ENCODE measurements at places on chromosomes 4 and X.

GRCh38 chr4:165963621-165964020 lies 90.6 kb downstream of the TLL1 start:
- no peak for DNase-seq

DNA sequence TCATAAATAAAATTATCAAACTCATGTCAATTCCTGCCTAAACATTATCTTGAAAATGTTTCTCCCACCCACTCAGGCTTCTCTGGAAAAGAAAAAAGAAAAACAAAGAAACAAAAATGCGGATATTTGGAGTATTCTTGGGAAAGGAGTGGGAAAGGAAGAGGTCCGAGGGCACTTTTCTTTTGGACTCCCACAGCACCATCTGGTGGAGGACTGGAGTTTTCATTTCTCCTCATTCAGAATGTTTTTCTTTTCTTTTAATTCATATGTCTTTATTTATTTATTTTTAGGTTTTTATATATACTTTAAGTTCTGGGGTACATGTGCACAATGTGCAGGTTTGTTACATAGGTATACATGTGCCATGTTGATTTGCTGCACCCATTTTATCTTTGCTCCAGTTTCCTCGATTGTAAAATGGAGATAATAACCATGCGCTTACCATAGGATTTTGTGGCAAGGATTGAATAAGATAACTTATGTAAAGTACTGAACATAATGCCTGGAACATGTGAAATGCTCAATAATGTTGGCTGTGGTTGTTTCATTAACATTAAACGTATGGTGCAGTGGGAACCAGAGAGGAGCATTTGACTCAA lies 8.0 kb upstream of the KCNE5 start:
- no peak for DNase-seq

- peak; percentile 11 for DNase-seq
Measured at GRCh38 chr4:121736735-121737351, 28.1 kb downstream of the SMIM43 start.

- no peak for DNase-seq
Measured at GRCh38 chrX:34716302-34716701, 59.2 kb upstream of the TMEM47 start.

DNA sequence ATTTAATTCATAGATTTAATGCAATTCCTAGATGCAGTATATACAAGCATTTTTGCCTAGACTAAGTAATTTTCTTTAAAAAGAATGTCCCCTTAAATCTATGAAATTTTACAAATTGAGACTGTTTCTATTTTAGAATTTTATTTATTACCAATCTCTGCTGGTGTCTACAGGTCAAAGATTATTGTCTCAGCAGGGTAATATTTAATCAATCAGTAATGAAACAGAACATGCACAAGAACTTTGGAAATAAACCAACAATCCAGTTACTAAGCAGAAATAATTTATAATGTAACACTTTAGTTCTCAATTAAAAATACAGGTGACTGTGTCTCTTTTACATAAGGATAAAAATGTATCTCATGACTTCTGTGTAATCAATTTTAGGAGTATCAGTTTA lies 266.2 kb downstream of the PPP3CA start:
- no peak for DNase-seq

DNA sequence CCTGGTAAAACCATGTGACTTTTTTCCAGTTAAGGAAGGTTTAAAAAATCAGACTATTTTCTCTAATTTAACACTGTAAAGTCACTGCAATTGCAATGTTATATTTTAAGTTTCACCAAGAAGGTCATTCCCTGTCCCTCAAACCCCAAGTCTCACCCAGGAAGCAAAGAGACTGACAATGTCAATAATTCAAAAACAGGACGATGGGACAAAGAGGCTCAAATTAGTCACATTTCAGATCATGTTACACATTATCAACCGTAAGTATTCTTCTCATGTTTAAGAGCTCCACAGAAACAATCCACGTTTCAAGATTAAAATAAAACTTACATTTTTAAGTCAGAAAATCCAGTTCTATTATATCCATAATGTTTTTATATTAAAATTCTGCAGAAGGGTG lies 13.2 kb downstream of the SHISA3 start:
- no peak for DNase-seq

DNA sequence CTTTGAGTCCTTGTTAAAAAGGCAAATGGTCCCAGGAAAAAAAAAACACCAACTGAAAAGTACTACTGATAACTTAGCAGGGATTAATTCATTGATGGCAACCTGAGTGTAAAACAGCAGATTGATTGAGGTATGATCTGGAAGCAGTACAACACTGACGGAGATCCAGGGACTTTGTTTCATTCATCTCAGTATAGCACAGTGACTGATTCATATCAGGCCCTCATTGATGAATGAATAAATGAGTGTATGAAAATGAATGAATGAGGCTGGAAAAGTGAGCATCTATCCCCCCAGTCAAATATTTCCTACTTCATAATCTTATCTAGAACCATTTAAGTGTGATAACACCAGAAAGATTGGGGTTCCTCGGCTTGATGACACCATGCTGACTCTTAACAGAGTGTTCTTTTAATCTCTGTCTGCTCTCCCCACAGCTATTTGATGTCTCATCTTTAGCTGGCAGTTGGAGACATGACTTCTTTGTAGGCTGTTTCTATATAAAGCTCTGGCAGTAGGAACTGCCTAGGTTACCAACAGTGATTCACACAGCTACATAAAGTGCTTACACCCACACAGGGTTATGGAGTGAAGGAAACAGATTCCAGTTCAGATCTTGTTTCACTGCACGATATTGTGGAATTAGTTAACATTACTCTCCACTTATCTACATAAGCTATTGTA lies 18.6 kb upstream of the RNF128 start:
- no peak for DNase-seq

DNA sequence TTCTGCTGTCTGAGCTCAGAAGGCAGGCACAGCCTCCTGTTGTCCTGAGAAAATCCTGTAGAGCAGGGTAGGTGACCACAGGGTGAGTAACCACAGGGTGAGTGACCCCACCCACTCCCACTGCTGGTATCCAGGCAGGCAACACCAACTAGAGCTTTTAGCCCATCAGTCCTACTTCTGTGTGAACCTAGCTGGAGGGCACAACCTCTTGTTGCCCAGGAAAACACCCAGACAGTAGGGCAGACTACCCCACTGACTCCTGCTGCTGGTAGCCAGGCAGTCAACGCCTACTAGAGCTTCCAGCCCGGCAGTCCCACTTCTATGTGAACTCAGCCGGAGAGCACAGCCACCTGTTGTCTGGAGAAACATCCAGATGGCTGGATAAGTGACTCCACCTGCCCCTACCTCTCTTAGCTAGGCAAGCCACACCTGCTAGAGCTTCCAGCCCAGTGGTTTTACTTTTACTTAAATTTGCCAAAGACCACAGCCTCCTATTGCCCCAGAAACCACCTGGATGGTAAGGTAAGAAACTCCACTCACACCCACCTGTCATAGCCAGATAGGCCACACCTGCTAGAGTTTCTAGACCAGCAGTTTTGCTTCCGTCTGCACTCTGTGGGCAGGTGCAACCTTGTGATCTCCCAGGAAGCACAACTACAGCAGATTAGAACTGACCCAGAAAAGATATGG lies 371.6 kb downstream of the INPP4B start:
- DNase-seq: no peak

DNA sequence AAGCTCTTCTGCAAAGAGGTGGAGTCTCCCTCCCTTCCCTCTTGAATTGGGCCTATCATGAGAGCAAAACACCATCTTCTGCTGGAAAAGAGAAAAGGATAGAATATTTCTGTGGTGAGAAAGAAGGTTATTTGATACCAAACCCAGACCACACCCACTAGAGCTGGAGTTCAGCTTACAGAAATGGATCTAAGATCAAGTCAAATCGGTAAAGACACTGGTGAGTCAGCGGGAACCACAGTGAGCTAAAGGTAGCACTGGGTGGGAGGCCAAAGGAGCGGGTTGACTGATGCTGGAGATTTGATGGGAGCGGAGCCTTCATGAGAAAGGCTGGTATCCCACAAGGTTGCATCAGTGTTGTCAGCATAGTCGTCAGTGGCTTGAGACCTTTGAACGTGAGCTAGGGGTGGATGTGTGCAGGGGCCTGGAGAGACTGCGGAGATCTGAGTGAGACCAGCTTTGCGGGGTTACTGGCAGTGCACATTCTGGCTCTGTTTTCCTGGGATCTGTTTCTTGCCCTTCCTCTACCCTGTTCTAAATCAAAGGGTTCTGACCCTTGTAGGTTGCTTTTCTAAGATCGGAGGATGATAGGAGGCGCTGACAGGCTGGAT lies 106.4 kb upstream of the SCOC start:
- no peak for DNase-seq

All from activated CD4-positive, alpha-beta T cell treated with anti-CD3 and anti-CD28 coated beads for 4 hours (primary cell).